HuH-7.5 (cell line): ENCODE measurements at places on chromosomes 2 and 18.
A peak's percentile ranks its signal among the peaks of the same experiment; 100 is the strongest.

GRCh38 chr2:169815849-169816248 lies 8.9 kb downstream of the METTL5 start:
- DNase-seq, result no peak

DNA sequence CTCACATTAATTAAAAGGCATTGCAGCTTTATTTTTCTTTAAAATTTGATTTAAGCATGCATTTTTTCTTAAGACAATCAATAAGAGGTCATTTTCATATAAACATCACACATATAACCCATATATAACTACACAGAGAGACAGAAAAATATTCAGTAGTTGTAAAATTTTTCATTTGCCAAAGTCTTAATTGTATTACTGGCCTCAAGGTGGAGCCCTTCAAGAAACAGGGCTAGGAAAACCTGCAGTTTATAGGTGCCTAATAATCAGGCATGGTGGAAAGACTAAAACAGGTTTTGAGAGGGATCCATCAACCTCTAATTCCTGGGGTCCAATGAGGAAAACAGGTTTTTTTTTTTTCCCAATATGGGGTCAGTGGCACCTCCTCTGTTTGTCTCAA lies 71.3 kb upstream of the ZNF804A start:
- DNase-seq, result no peak

DNA sequence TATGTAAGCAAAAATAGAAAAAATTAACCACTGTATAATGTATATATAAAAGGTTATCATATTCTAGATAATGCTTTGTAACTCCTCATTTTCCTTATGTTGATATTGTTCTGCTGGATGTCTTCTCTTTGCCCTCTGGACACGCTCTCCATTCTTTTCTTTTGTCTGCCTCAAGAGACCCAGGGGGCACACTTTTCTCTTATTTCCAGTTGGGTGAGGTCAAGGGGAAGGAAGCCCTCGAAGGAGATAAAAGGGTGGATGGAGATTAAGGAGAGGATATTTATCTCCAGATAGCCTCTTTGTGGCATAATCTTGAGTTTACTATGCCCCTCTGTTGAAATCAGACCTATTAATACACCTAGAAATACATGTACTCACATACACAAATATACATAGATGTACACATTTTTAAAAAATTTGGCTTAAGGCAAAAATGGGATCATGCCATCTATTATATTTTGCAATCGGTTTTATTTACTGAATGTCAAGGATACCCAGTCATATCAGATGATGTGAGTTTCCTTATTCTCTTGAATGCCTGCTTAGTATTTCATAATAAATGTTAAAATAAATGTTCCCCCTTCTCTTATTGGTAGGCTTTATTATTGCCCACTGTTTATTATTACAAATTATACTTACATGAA lies 65.3 kb downstream of the LCLAT1 start:
- no peak for DNase-seq

DNA sequence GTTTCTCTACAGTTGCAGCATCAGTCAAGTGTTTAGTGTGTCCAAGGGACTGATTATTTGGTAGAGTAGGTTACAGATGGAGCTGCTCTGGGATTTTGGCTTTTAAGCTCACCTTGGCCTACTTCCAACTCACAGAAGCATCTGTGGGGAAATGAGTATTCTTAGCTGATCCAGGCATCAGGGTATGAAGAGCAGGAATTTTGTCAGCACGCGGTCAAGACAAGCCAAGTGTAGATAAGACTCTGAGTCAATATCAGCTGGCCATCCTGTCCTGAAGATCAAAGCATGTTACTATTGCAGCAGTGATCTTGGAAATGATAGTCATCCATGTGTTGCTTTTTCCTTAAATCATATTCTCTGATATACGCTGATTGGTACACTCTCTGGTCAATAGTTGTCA lies 24.4 kb downstream of the SERPINB4 start:
- DNase-seq, result no peak

- no peak for DNase-seq
Observed at GRCh38 chr2:172953970-172954852, 121.4 kb upstream of the MAP3K20 start.

DNA sequence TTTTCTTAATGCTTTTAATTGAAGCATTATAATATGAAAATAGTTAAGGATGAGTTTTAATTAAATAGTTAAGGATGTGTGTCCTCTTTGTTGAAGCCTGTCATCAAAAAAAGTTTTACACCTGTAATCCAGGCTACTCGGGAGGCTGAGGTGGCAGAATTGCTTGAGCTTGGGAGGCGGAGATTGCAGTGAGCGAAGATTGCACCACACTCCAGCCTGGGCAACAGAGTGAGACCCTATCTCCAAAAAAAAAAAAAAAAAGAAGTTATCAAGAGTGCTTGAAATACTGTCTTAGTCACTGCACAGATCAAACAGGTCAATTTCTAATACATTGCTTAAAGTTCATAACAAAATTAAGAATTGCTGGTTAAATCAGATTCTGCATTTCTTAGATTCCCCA lies 193.6 kb downstream of the CD226 start:
- no peak for DNase-seq

DNA sequence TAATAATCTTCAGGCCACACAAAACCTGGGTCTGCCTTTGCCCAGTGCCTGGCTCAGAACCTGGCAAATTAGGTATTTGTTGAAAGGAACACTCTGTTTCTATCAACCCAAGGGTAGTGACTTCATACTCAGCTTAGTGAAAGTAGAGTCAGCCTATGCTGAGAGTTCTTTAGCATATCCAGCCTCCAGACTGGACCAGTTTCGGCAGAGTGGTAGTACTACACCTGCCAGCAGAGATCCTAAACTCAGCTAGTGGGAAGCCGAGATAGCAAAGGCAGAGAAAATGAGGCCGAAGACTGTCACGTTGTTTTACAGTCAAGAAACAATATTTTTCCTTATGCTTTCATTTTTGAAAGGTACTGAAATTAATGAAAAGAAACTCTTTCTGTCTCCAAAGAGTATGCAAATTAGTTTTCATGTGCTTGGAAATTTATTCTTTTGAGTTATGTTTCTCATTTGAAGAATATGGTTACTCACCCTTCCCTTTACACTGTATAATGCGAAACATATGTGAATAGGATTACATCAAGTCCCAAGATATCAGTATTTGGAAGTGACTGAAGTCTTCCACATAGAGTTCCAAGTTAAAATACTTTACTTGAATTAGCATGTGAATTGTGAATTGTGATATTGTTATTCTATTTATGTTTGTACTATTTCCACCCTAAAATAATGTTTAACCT lies 52.2 kb upstream of the UGP2 start:
- DNase-seq, result no peak

DNA sequence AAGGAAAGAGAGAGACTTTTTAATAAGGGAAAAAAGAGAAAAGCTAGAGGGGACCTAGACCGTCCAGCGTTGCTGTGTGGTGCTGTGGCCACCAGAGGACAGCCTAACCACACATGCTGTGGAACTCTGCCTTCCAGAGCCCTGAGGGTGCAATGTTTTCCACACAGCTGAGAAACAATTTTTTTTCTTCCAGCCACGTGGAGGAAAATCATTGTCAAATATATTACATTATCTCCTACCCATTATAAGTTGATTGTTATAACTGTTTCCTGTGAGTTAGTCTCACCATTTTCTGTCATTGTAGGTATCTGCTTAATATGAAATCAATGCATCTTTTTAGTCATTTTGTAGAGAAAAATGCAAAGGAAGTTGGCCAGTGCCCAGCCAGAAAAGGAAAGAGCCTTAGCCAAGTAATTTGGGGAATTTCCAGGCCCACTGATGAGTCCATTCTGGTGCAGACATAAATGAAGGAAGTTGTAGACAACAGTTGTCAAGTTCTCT lies 5.9 kb upstream of the MRPL19 start:
- DNase-seq, result peak; percentile 14

DNA sequence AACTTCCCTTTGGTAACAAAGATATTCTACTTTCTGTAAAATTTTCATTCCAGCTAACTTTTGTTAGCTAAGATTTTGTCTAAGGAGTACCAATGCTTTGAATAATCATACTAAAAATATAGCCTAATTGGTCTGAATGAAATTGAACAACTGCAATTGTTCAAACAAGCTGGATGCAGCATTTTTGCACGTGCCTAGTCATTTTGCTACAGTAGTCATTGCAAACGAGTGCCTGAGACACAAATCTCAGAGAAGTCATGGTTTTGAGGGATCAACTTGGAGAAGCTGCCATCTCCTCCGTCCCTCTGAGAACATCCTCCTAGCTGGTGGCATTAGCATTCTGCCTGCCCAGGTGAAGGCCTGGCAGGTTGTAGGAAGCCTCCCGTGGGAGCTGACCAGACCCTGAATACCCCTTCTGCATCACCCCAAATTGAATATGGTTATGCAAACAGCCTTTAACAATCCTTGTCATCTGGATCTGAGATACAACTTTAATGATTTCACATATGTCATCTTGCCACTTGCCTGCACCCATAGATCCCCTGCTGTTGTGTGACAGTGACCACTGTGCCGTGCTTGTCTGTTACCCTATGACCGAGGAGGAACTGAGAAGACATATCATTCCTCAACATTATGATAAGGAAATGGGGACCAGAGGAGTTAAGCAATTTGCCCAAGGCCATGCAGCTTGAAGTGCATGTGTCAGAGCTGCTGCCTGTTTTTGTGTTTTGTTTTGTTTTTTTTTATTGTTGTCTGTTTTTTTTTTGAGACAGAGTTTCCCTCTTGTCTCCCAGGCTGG lies 29.1 kb upstream of the MGAT4A start:
- DNase-seq, result no peak

DNA sequence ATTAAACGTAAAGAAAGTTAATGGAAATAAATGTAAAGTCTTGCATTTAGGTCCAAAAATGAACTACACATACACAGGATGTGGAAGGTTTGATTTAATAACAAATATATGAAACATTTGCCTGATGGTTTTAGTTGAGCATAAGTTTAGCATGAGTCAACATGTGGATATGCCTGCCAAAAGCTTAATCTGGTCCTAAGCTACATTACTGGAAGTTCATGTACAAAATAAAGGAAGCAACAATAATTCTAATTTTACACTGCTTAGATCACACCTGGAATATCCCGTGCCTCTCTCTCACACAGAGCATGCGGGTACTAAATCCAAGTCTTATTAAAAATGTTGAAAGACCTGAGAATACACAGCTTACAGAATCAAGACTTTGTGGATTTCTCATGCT lies 276.5 kb upstream of the NRP2 start:
- no peak for DNase-seq

GRCh38 chr2:70641263-70641784 lies 87.7 kb upstream of the TGFA start:
- DNase-seq, result no peak

GRCh38 chr2:132255714-132256113 lies 94.0 kb upstream of the ANKRD30BL start:
- no peak for DNase-seq

DNA sequence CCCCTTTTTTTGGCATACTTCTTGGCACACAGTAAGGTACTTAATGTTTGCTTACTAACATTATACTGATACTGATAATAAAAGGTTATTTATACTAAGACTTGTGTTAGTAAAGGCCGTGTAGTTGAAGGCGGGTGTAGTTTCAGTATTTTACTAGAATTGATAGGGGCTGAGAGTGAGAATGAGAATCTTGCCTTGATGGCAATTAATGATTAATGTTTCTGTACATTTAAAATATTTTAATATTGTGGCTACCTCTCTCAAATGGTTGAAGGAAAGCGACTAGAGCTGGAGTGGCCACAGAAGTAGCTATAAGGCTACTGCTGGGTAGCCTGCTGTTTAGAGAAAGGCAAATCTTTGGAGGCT lies 29.3 kb downstream of the PELI1 start:
- no peak for DNase-seq

DNA sequence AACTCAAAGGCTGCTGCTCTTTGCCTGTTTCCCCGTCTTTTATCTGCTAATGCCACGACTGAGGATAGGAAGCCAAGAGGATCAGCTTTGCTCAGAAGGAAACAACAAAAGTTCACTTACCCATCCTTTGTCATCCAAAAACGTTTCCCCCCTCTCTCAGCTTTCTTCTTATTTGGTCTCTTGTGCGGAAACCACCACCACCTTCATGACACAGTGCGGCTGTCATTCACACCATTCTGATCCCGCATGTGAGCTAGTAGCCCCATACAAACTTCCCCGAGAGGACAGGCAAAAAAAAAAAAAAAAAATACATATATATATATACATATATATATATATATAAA lies 656 bp downstream of the LRRTM4 start:
- no peak for DNase-seq

GRCh38 chr2:233546101-233546500 lies 20.5 kb downstream of the USP40 start:
- no peak for DNase-seq

DNA sequence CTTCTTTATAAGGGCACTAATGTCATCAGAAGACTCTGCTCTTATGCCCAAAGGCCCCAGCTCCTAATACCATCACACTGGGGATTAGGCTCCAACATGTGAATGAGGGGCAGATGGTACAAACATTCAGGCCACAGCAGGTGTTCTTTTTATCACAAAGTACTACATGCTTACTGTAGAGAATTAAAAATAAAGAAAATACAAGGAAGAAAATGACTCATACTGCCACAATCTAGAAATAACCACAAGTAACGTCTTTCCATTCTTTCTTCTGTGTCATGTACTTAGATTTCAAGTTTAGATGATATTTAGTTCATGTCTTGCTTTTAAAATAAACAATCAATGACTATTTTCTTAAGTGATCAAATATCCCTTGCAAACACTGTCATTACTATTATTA lies 100.3 kb upstream of the NEDD4L start:
- DNase-seq, result no peak

- no peak for DNase-seq
Observed at GRCh38 chr2:171874517-171874916, 19.5 kb downstream of the SLC25A12 start.

DNA sequence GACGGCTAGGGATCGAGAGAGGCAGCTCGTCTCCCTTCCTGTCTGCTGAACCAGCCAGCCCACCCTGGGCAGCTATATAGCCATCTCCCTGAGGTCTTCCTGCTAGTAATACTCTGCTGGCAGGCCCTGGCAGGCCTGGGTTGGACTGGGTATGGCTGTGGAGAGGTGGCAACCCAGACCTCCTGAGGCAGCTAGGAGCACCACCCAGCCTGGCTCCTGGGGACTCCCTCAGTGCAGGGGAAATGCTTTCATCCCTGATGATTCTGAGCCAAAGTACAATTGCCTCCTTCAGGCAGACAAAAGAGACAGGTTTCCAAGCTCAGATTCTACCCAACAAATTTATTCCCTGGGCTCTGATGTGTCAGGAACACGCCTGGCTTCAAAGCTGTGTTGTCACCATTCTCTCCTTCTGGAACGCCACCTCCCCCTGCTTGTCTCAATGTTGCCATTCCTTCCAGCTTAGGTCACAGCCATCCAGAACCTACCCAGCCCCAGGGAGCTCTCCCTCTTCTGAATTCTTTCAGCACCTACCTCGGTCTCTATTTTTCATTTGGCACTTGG lies 4.7 kb upstream of the DNAJB2 start:
- no peak for DNase-seq

- DNase-seq, result no peak
Observed at GRCh38 chr2:120631236-120631635, 104.4 kb upstream of the GLI2 start.

- no peak for DNase-seq
Observed at GRCh38 chr2:33532966-33533365, 56.5 kb downstream of the RASGRP3 start.

- peak; percentile 38 for DNase-seq
Observed at GRCh38 chr2:47174733-47175361, 19.7 kb upstream of the STPG4 start.
